ENCODE measurements at places on chromosomes 3 and 15.

GRCh38 chr15:68484696-68485400, 52.9 kb upstream of the ITGA11 start:
- no peak for DNase-seq

DNA sequence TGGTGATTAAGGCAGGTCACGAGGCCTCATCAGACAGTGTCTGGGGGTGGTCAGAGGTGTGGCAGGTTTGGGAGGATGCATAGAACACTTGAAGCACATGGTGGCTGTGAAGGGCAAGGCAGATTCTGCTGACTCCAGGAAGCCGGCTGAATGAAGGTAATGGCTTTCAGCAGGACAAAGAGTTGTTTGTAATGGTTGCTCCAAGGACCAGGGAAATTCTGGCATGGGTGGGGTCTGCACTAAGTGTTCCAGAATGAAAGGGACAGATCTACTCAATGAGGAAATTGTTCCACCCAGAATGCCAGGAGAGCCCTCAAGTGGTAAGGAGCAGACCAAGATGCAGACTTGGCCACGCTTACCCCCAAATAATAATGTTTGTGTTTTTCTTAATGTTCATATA, 70.7 kb upstream of the ACAD9 start:
- DNase-seq, result no peak

DNA sequence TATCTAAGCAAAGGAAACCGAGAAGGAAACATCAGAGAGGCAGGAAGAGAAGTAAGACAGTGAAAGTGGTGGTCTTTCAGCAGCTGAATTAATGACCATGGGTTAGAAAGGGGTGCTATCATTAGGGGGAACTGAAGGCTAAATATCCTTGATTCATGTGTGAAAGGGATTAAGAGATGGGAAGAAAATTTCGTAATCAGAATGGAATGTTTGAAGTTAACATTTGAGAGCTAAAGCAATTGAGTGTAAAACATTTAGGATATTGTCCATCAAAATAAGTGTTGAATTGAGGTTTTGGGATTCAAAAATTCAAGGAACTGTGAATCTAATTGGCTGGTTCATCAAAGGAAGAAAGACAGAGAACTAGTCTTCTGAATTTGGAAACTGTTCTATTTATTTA, 4.1 kb upstream of the ECT2 start:
- DNase-seq, result no peak

GRCh38 chr3:134034005-134034785, 4.5 kb upstream of the SLCO2A1 start:
- DNase-seq, result no peak

DNA sequence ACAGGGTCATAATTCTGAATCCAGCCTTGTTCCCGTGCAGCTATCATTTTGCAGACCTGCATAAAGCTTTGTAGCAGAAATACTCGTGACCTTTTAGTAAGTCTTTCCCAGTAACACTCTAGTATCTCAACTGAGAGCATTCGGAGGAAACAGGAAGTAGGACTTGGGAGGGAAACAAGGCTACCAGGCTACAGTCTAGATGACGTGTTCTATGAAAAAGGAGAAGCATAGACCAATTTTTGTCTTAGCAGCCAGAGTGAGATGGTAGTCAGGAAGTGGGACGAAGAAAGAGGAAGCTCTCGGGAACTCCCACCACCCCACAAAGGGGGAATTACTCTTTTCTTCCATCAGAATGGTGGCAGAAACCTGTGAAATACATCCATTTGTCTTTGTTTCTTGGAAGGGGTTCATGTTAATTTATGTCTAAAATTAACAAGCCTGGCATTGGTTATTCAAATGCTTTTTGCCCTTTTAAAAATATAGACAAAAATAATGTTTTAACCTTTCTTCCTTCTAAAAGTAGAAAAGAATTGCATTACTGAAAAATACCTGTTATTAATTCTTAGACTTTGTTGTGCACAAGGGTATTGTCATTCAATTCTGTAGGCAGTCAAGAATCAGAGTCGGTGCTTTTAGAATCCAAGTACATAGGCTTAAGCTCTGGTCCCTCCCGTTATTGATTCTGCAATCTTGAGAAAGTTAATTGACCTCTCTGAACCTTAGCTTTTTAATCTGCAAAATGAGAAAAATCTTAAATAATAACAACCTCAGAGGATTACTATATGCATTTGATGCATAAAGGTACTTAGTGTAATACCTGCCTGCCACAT, 1.6 kb upstream of the SUCNR1 start:
- no peak for DNase-seq

DNA sequence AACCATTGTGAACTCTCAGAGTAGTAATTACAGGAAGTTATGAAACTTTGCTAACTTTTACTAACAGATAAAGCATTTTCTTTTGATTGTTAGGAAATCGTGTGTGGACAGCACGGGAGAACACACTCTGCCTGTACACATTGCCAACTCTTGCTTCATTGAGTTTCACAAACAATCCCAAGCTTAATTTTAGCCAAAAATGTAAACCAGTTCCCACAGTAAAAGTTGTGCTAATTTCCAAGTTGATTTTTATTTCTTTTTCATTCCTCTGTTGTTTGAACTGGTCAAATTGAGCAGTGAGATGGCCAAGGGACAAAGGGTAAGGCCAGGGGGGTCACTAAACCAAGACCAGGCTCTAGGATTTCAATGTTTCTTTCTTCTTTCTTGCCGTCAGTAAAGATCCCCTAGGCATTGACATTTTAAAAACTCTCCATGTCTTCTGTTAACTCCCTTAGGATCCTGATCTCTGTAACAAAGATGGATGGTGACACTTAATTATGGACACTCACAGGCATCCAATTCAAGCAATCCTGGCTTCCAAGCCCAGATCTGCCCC, 414.9 kb downstream of the RBMS3 start:
- DNase-seq, result no peak

All from sciatic nerve (tissue), 2 donors.